Cortex of kidney (tissue), 1 donor: ENCODE measurements at places on chromosomes 2 and 18.

- DNase-seq = no peak
Measured at GRCh38 chr18:28382215-28382879, 205.4 kb upstream of the CDH2 start.

DNA sequence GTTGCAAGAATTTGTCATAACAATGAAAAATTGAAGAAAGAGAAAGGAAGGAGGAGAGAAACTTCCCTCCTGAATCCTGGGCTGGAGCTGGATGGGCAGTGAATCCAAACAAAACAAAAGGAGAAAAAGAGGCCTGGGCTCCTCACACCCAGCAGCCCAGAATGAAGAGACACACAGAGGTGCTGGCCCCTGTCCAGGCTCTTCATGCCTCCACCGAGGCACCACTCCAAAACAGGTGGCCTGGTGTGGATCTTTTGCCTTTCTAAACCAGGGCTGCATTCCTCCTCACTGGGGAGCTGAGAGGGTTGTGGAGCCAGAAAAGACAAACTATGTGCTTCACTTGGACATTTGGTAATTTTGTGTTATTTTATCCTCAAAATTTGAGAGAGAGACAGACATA lies 76.0 kb downstream of the FAM124B start:
- DNase-seq = no peak

- no peak for DNase-seq
Measured at GRCh38 chr2:161586517-161587167, 37.6 kb upstream of the SLC4A10 start.

- no peak for DNase-seq
Measured at GRCh38 chr18:34039611-34040010, 185.1 kb downstream of the NOL4 start.

DNA sequence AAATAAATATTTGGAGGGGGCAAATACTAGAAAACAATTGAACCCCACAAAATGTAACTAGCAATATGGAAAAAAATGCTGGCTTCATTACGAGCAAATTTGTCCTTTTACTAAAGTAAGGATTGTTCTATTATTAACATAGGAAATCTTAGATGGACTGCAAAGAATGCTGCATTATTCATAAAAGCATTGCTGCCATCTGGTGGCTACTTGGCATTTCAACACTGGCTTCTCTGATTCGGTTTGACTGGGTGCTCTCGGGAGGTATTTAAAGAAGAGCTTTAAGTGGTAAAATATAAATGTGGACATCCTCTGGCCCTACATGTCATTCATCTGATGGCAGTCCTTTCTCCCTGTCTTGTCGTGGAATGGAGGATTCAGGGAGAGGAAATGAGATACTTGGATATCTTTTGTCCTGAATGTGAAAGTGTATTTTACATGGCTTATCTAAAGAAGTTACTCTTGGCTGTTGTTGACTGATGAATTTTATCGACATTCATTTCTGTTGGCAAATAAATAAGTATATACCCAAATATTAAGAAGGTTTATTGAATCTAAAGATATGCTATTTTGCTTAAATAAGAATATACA lies 130.2 kb downstream of the ARHGAP15 start:
- no peak for DNase-seq

DNA sequence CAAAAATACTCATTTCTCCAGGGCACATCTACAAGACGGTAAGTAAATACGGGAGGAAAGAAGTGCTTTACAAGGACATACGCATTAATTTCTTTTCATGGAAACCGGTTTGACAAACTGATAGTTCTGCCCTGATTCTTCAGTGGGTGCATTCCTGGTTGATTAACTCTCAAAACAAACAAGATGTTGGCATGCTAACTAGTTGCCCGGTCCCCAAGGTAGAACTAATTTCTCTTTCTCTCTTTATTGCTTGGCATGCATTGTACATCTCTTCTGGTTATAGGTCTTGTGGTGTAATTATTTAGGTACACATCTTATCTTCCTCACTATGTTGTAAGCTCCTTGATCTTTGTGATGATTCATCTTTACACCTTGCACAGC lies 46.9 kb upstream of the SPATS2L start:
- no peak for DNase-seq

- no peak for DNase-seq
Measured at GRCh38 chr2:133123904-133124303, 444.4 kb downstream of the NCKAP5 start.

DNA sequence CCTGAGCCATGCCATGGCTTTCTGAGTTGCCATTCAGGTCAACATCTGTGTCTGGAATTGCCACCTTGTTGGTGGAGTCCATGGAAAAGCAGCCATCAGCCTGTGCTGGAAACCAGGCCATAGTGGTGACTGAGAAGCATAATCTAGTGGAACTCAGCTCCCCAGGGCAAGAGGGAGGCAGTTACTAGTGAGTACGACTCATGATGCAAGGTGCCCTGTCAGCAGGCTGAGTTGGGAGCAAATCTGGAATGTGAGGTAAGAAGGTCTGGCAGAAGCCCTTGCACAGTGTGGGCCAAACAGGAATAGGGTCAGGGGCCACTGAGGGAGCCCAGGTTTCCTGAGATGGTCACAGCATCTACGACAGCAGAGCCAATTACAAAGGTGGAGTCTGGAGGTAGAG lies 37.1 kb downstream of the SULT1C2 start:
- no peak for DNase-seq

GRCh38 chr2:235659767-235660322 lies 166.0 kb downstream of the AGAP1 start:
- no peak for DNase-seq

DNA sequence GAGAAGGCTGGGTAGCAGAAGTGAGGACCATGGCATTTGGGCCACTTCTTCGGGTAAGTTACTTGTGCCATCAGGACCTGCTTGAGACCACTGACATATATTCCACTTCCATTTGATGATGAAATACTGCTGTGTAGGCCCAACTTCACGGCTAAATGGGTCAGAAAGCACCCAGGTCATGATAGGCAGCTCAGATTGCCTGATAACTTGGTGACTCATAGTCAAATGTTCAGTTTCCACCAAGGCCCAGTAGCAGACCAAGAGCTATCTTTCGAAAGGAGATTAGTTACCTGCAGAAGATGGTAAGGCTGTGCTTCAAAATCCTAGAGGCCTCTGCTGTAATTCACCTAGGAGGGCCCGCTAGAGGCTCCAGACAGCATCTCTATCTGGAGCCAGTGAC lies 31.8 kb upstream of the MEX3C start:
- no peak for DNase-seq

GRCh38 chr2:209905691-209906090 lies 96.7 kb upstream of the RPE start:
- DNase-seq = no peak

DNA sequence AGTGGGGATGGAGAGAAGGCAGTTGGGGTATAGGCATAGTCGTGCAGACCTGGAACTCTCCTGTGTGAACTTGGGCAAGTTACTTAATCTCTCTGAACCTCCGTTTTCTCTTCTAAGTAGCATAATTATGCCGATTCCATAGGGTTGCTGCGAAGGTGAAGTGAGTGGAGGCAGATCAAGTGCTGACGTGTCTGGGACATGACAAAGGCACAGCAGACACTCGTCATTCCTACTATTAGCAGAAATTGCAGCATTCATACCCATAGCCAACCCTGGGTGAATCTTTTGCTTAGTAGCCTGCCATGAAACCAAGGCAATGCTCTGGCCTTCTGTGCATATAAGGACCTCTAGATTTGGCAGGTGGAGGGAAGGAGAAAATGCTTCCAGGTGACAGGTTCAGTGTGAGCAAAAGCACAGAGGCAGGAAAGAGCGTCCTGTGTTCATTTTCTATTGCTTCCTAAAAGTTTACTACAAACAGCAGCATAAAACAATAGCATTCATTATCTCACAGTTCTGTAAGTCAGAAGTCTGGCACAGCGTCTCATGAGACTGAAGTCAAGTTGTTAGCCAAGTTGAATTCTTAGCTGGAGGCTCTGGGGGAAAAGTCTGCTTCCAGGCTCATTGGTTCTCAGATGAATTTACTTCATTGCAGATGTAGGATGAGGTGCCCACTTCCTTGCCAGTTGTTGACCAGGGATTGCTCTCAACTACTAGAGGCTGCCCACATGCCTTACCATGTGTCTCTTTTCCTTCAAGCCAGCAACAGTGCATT lies 77.8 kb downstream of the CTIF start:
- DNase-seq = no peak

DNA sequence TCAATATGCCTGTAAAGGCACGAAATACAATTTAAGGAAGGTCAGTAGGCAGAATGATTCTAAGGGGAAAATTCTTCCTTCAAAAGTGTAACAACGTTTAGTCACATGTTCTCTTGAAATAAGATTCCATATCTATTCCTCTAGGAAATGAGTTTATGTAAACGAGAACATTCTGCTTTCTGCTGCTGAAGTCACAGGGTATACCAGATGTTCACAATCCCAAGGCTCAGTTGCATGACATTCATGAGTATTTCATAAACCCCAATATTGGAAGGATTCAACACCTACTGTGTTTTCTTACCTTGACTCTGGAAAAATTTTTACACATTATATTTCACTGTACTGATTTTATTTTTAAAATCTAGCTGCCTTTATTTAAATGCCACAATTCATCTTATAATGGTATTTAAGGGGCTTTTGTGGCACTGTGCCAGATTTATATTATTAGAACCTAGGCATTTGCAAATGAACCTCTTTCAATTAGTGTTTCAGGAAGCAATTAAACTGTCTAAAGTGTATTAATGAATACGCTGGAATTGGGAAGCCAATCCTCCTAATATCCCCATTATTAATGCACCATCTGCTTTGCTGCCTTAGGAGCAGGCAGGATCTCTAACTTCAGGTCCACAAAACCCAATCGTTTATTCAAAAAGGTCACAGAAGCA lies 542.6 kb upstream of the KLHL29 start:
- DNase-seq = no peak

DNA sequence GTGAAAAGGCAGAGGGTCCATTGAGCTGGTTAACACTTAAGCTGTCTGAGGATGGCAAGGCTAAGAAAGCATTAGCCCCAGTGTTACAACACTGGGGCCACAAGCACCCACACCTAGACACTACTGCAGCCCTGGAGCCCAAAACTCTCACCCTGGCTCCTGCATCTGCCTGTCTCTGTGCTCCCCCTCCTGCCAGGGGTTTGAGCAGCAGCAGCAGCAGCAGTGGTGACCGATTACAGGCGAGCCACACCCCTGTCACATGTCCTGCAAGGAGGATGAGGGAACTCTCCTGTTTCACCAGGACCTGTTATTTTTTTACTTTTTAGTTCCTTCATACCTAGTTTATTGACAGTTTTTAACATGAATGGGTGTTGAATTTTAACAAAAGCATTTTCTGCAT lies 326.7 kb upstream of the MAP2 start:
- no peak for DNase-seq

- no peak for DNase-seq
Measured at GRCh38 chr18:26255695-26256622, 29.7 kb downstream of the TAF4B start.

DNA sequence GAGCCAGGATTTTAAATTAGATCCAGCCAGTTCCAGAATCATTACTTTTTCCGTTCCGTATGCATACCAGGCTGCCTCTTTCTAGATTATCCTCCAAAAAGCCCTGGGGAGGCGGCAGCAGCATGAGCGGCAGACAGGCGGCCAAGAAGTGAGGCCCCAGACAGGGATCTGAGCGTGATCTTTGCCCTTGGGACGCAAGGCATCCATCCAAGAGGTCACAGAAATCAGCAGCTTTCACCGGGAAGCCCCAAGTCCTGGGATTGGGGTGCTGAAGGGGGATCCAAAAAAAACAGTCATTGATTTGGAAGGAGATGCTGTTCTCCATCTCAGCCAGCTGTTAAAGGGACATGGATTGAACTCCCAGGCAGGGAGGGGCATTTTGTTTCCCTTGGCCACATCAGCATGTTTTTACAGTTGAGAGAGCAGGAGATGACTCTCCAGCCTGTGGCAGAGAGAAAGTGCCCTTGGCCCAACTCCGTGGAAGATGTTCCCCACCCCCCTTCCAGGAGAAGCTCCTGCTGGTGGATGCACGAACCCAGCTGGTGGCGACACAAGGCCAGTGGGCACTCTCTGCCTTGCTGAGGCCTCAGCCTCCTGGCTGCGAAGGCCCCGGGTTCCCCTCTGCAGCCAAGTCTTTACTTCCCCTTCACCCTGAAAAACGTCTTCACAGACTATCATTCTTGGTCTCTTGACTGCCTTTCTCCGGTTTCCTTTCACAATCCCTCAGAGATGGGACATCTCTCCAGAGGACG lies 265.6 kb downstream of the ANAPC1 start:
- DNase-seq = no peak

- DNase-seq = no peak
Measured at GRCh38 chr2:55345064-55345463, 74.6 kb downstream of the CCDC88A start.

DNA sequence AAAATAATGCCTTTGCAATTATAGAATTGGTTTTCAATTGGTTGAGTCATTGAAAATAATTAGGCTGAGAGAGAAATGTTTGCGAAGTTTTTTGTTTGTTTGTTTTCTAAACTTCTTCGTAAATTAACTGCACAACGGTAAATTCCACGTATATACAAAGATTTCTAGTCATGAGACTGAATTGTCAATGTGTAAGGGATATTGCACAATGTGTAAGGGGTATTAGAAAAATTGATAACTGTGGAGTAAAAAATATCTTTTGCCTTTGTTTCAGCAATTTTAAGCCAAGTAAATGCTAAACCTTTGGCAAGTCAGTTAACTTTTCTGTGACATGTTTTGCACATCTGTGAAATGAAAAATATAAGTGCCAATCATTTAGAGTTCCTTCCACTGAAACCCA lies 606.0 kb downstream of the TMEM182 start:
- no peak for DNase-seq

DNA sequence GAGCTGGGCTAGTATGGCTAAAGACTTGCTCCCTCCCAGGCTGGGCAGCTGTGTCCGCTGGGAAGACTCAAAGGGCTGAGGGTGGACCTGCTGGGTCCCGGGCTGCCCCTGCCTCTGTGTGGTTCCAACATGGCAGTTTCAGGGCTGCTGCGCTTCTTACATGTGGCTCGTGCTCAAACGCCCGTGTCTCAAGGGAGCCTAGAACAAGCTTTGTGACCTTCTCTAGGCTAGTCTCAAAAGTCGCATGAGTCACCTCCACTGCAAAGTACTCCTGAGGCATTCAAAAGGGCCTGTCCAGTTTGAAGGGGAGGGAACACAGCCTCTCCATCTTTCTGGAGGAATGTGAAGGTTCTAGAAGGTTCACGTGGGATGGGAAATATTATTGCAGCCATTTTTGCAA lies 44.7 kb upstream of the RAB31 start:
- no peak for DNase-seq

GRCh38 chr2:48110492-48110891 lies 204.2 kb upstream of the FBXO11 start:
- DNase-seq = no peak

DNA sequence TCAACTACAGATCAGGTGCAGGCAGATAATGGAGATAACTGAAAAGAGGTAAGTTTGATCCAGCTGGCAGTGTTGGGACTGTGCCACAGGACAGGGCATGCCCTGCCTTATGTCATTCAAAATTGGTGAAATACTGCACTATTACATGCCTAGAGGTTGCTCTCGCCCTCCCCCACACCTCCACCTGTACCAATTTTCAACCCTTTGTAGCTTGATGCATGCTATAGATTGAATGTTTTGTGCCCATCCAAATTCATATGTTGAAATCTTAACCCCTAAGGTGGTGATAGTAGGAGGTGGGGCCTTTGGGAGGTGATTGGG lies 72.1 kb upstream of the LYPD6B start:
- DNase-seq = no peak
